ENCODE measurements at places on chromosomes 13 and 19.

DNA sequence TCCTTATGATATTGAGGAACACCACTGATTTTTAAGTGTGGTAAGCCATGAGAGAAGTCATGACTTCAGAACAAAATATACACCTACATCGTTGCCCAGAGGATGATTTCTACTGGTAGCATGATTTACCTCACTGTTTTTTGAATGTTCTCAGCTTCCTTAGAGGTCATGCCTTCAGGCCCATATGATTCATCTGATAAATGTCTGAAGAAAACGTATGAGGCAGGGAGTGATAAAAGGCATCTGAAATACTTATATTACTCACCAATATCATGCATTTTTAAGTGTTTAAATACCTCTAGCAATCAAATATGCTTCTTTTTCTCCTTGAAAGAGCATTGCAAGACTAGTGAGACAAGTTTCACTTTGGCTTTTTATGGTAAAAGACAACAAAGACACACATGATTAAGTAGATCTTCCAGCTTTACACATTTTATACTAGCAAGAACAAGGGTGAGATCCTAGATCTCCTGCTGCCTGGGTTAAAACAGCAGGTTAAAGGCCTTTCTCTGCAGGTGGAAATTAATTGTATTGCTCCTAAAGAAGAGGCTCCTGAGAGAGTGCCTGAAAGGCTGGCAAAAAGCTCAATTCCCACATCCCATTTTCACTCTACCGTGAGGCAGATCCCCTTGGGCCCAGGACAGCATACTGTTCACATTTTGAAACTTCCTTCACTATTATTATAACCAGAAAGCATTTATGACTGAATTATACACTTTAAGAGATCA is 432.4 kb downstream of the SLITRK1 start:
- DNase-seq, result peak; percentile 10

- DNase-seq, result no peak
These were observed 35.1 kb downstream of the MCF2L start for GRCh38 chr13:113004126-113004525.

- no peak for DNase-seq
These were observed 16.0 kb downstream of the MYO16 start for GRCh38 chr13:108645376-108645775.

- no peak for DNase-seq
These were observed 229.0 kb downstream of the KLF5 start for GRCh38 chr13:73287831-73288230.

GRCh38 chr19:35355791-35356460 is 2.3 kb upstream of the FFAR3 start:
- DNase-seq, result no peak

DNA sequence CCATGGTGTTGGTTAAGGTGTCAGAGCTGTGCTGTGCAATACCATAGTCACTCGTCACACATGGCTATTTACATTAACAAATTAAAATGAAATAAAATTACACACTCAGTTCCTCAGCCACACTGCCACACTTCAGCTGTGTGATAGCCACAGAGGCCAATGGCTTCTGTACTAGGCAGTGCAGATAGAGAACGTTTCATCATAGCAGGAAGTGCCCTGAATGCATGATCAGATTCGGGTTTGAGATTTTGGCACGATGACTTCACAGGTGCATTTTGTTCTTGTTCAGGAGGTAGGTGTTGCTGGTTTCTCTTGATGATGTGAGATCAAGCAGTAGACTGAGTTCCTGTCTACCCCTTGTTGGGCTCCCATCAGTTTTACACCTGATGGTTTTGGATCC is 6.5 kb downstream of the ARMC6 start:
- no peak for DNase-seq

DNA sequence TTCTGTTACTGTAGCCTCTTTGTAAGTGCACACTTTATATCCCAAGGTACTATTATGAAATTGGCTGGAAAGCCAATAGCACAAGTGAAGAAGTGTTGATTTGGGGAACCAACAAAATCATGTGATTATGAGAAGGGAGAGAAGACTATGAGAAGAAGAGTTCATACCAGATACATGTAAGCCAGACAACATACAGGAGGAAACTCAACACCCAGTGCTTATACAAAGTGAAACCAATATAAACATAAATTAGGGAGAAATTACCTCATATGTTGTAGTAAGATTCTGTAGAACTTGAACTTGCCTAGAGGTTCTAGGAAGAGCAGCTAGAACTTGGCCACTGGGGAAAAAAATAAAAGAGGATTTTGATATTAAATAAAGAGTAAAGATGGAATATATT is 17.4 kb downstream of the CPB2 start:
- no peak for DNase-seq

GRCh38 chr19:6518145-6518911 is 12.5 kb upstream of the TNFSF9 start:
- DNase-seq, result no peak

GRCh38 chr13:30829145-30829832 is 76.8 kb upstream of the MEDAG start:
- DNase-seq, result peak; percentile 46

- no peak for DNase-seq
These were observed 408.4 kb downstream of the SPRY2 start for GRCh38 chr13:79932556-79932955.

DNA sequence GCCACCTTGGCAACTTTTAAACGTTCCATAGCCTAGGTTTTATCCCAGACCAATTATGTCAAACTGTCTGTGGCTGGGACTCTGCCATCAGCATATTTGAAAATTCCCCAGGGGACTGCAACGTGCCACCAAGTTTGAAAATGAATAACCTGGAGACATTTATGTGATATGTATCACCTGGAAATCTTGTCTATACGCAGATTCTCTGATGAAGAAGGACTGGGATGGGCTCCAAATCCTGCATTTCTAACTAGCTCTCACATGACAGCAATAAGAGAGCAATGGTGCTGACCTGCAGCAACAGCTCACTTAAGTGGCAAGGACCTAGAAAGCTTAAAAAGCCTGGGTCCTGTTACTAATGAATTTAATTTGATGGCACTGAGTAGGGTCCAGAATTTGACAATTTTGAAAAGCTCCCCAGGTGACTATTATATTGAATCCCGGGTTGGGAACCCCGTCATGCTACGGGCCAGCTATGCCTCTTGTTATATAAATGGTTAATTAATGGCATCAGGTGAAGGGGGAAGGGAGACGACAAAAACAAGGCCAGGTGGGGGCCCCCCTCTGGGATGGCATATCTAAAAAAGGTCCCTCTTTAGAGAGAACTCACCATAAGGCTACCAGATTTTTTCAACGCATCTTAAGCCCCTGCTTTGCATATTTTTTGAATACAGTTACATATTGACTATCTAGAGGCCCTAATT is 213.7 kb downstream of the ZIC5 start:
- DNase-seq, result no peak

DNA sequence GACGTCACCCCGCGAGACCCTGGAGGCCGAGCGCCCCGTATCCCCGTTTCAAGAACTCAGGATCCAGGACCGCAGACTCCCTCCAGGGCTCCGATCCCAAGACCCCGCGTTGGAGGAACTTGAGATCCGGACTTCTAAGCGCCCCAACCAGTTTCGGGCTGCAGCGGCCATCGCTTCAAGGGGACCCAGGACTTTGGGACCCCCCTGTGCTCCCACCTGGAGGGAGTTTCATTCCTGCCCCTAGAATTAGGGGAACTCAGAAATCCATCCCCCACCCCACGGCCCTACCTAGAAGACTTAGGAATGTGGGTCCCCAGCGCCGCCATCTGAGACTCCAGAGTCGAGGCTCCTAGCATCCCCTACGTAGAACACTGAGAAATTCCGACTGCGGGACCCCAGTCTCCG is 400 bp downstream of the PLEKHG2 start:
- DNase-seq, result no peak

DNA sequence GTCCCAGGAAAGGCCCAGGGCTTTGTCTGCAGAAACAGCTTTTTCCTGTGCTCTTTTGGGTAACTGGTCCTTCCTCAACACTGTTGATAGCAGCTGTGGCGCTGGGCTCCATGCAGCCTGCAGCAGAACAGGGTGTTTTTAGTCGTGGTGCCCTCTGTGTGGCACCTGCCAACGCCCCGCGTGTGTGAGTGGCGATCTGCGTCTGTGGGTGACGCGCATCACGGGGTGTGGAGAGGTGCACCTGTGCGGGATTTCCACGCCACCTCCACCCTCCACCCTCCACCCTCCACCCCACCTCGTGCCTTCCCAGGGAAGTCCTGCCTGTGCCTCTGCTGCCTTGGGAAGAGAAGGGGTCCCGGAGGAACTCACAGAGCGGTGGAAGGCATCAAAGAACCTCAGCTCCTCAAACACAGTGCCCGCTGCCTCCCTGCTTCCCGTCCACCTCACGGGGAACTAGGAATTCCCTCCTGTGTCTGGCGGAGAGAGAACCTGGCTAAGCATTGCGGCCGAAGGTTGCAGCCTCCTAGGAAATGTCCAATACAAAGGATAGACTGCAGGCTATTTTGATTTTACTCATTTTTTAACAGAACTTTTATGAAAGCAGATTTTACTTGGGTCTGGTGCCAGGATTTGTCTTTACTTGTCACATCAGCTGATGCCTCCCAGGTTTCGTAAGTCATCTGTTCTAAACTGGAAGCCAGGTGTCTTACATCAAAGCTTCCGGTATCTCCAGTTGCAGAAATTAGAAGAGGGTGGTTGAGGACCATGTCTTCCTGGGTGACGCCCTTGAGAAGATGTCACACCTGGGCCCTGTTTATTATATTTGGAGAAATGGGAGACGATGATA is 84.0 kb downstream of the ATP11A start:
- no peak for DNase-seq

DNA sequence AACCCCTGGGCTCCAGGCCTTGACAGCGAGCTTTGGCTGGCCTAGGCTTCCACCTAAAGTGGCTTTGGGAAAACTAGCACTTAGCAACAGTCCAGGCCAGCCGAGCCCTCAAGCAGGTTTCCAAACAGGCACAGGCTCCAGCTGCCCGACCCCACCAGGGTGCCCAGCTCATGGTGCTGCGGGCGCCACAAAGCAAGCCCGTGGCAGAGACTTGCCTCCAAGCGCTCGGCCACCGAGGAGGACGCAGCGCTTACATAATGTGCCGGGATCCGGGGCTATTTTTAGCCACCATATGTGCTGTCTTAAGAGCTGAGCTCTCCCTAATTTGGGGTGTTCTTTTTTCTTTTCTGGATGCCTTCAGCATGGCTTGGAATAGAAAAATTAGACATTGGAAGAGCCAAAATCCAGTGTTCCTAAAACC is 56.1 kb upstream of the F7 start:
- no peak for DNase-seq

DNA sequence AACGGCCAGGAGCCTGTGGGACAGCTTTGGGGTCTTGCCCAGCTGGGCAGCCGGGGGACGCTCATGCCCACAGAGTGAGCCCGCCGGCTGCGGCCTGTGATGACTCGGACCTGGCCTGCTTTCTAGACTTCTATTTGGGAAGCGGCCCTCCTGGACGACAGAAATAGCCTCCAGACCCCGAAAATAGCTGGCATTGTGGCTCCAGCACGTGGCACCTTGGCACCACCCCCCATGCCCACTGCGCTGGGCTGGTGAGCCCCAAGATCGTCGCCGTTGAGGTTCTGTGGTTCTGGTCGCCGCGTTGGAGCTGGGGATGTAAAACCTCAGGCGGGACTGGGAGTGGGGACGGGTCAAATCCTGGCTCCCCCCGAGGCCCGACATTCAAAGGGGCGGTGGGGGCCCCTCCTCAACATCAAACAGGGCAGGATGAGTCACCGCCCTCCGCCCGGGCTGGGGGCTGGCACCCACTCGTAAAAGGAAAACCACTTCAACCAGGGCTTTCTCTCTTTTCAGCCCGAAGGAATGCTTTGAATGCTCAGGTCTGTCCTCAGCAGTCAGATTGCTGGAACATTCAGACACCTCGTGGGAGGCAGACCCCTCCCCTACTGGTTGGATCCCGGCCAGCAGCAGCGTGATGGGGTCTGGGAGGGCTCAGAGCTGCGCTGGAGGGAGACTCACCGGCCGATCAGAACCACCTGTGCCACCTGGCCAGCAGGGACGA is 42.1 kb downstream of the GADD45B start:
- DNase-seq, result no peak

DNA sequence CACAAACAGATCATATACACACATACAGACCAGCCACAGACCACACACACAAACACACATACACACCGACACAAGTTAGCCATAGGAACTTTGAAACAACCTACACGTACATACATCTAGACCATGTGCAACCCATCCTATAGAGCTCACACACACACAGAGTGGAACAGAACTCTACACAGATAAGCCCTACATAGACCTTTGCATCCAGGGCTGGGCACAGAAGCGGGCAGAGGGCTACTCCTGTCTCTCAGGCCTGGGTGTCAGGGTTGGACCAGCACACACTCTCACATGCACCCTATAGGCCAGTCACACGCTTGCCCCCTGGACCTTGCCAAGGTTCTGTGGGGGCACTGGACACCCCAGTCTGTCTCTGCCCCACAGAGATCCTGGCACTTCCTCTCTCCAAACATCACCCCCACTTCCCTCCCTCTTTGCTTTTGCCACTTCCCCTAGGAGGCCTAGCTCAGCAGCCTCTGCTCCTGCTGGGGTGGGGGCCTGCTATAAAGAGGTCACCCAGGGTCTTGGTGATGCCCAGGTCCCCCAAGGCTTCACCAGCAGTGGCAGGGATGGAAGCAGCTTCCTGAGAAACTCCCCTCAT is 5.8 kb upstream of the JUNB start:
- DNase-seq, result no peak

- no peak for DNase-seq
These were observed 6.3 kb downstream of the KCTD12 start for GRCh38 chr13:76879883-76880270.

DNA sequence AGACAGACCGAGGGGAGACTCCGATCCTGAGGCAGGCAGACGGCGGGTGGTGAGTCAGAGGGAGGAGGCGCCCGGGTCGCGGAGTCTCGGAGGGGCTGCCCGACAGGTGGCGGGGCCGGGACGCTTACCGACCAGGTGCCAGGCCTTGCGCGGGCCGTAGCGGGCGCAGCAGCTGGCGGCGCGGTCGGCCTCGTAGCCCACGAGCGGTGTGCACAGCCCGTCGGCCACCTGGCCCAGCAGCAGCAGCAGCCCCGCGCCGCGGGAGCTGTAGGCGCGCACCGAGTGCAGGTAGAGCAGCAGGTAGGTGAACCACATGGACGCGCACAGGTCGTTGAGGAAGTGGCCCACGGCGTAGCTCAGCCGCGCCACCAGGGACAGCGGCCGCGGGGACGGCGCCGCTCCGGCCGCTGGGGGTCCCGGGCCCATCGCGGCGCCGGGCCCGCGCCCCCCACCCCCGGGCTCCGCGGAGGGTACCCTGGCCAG is 367 bp downstream of the MFSD12 start:
- no peak for DNase-seq

Measured in HTR-8/SVneo (cell line).